Frontal cortex (tissue), 4 donors: ENCODE measurements at places on chromosomes 5 and 9.

DNA sequence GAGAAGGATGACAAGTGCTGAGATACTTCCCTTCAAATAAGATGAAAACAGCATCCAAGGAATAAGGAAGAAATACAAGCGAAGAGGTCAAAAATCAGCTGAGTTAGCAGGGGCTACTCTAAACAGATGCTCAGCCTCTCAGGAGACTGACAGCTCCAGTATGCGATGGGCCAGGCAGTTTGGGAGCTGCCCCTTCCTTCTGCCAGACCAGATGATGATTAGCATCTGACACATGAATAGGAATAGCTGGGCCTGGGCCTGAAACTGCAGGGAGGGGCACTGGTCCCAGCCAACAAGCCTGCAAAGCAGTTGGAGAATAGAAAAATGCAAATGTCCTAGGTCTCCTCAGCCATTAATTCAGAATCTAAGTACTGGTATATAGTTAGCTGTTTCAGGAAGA lies 13.1 kb upstream of the MAP3K1 start:
- no peak for DNase-seq

GRCh38 chr9:114936581-114936980 lies 6.2 kb upstream of the TNFSF8 start:
- DNase-seq, result no peak

GRCh38 chr9:121613009-121613752 lies 38.3 kb upstream of the DAB2IP start:
- DNase-seq, result no peak

- DNase-seq, result no peak
These were observed 18.0 kb upstream of the GDA start for GRCh38 chr9:72131206-72131605.
